Mucosa of descending colon (tissue), 3 donors: ENCODE measurements at places on chromosomes 1 and 21.

DNA sequence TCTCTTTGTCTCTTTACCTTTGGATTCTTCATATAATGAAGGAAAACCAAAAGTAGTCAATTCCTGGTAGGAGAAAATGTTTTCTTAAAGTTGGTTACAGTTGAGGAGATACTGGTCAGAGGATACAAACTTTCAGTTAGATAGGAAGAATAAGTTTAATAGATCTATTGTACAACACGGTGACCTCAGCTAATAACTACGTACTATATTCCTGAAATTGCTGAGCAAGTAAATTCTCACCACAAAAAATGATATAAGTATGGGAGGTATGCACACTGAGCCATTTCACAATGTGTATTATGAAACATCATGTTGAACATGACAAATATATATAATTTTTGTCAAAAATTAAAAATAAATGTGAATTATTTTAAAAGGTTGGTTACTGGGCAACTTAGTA lies 20.4 kb downstream of the SSX2IP start:
- DNase-seq = no peak

- no peak for DNase-seq
Observed at GRCh38 chr1:17562375-17562774, 22.9 kb downstream of the ARHGEF10L start.

DNA sequence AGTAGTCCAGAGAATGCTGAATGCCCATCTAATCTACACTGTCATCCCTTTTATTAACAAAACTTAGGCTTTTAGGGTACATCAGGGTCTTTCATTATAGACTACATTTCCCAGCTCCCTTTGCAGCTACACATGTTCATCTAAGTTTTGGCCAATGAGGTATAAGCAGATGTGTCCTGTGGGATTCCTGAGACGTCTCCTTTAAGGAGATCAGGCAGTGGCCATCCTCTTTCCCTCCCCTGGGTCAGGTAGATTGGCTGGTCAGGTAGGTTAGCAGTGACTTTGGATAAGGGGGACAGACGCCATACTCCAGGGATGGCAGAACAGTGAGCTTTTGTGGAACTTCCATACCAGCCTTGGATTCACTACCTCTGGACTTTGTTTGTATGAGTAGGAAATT lies 188.3 kb downstream of the FGGY start:
- DNase-seq = no peak

DNA sequence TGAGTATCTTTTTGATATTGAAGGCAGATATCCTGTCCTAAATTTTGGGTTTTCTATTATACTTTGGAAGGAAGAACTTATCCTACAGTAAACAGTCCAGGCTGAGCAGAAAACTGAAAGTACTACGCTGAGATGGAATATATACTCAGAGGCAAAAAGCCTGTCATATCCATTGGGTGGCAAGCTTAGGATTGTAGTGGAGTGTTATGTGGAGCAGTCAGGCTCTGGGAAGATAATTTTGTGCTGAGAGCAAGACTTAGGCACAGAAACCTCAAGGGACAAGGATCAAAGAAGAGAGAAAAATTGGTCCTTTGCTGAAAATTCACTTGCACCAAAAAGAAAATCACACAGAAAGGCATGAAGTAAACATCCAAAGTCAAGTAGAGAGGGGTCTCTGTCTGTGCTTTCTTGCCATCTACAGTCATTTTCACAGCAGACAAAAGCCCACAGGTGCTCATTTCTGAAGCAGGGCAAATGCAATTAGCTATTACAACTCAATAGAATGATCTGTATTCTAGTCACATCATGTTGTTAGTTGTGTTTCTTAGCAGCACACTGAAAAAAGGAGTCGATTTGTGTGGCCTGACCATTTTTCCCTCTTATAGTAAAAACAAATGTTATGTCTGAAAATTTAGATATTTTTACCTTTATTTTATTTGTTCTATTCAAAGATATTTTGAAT lies 38.5 kb downstream of the CRB1 start:
- DNase-seq = no peak

DNA sequence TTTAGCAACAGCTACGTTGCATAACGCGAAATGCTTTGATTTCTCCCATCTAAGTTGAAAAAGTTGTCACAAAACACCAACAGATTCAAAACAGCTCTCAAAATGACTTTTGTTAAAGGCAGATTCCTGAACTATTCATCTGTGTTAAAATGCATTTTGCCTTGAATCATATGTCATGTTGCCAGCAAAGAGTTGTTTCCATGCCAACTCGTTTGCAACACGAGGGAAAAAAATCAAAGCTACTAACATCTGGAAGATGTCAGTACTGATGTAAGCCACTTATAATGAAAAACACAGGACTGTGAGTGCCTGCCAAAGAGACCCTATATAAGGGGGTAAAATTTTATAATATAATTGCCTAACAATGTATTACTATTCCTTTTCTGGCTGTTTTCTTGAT lies 182.7 kb upstream of the PTBP2 start:
- DNase-seq = no peak

DNA sequence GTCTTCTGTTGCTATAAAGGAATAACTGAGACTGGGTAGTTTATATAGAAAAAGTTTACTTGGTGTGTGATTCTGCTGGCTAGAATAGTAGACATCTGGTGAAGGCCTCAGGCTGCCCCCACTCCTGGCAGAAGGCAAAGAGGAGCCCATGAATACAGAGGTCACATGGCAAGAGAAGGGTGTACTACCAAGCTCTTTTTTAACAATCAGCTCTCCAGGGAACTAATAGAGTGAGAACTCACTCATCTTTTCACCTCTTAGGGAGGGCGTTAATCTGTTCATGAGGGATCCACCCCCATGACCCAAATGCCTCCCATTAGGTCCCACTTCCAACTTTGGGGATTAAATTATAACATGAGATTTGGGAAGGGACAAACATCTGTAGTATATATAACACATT lies 9.3 kb downstream of the DTL start:
- no peak for DNase-seq

DNA sequence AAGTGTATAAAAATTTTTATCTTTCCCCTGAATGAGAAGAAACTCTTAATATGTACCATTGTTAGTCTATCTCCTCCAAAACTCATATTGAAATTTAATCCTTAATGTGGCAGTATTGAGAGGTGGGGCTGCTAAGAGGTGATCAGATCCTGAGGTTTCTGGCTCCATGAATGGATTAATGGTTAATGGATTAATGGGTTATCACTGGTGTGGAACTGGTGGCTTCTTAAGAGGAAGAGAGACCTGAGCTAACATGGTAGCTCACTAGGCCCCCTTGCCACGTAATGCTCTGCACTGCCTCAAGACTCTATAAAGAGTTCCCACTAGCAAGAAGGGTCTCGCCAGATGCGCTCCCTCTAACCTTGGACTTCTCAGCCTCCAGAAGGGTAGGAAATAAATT lies 70.6 kb upstream of the ZBTB18 start:
- DNase-seq = no peak

- no peak for DNase-seq
Observed at GRCh38 chr1:59804301-59804700, 10.4 kb upstream of the HOOK1 start.

GRCh38 chr1:113217447-113218208 lies 144.6 kb downstream of the LRIG2 start:
- DNase-seq = no peak

DNA sequence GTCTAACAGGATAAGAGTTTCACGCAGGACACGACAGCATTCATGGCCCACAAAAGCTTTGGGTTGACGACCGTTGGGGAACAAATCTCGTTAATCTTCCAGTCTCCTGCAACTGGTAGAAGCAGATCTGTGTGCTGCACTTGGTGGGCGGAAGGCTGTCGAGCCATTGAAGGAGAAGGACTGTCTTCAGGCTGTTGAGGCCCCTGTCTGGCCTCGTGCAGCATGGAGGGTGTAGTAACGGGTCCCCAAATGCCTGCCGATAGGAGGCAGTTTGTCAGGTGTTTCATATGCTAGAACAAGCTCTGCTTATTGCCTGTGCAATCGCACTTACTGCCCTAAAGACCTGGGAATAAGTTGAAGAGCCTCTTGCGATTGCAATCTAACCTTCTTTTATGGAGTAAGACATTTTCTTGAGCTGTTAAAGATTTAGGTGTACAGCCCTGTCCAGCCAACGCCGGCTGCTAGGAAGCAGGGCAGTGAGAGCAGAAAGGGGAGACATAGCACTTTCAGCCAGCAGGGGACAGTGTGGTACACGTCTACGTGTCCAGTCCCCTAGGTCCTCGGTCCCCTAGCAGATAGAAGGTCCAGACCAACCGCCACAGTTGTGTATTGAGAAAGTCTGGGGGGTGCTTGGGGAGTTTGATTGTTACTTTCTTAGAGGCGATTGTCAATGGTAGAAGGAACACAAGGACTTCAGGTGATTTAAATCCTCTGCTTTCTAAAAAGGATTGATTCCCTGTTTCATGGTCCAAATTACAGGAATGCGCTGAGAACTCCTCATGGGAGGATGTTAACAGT lies 102.3 kb upstream of the TMPRSS2 start:
- DNase-seq = peak; percentile 89

- DNase-seq = no peak
Observed at GRCh38 chr1:162951553-162952315, 90.8 kb upstream of the CCDC190 start.

GRCh38 chr1:186819126-186819525 lies 9.6 kb upstream of the PLA2G4A start:
- no peak for DNase-seq

- DNase-seq = no peak
Observed at GRCh38 chr1:33346533-33346926, 25.6 kb upstream of the A3GALT2 start.

DNA sequence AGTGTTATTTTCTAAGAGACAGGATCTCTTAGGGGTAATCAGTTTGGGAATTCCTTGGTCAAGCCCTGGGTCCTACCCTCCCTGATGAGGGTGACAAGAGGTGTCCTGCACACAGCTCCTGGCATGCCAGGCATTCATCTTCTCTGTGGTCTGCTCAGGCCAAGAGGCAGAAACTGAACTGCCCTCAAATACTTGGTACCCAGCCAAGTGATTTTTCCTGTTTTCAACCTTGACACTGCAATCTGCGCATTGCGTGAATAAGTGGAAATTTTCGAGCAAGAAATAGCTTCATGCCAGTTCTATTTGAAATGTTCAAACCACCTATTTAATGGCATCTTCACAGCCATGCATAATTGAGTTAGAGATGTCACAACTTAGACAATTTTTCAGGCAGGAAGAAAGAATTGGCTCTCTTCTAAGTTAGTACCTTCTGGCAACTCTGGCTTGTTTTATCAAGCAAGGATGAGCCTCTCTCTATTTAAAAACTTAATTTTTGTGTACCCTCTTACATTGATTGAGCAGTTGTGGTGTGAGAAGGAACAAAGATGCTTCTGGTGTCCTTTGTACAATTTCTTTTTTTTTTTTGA lies 27.0 kb downstream of the DNM3 start:
- DNase-seq = peak; percentile 3

GRCh38 chr1:26094076-26094669 lies 17.5 kb upstream of the PDIK1L start:
- no peak for DNase-seq

GRCh38 chr1:71210718-71211117 lies 129.9 kb upstream of the ZRANB2 start:
- DNase-seq = no peak

GRCh38 chr1:174995121-174995520 lies 4.6 kb upstream of the CACYBP start:
- DNase-seq = no peak

DNA sequence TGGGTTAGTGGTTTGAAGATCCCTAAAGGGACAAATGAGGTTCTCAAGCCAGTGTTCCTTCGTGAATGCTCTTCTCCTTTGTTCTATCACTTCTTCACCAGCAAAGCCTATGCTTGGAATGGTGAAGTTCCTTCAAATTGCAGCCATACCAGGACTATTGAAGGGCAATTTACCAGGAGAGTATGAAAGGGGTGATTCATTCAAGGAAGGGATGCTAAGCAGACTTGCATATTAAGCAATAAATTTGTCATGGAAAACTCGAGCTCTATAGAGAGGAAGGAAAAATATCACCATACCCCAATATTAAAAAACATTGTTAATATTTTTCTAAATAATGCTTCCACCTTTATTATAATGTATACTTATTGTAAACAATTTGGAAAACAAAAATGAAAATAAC lies 9.3 kb upstream of the TSNAX start:
- DNase-seq = no peak

DNA sequence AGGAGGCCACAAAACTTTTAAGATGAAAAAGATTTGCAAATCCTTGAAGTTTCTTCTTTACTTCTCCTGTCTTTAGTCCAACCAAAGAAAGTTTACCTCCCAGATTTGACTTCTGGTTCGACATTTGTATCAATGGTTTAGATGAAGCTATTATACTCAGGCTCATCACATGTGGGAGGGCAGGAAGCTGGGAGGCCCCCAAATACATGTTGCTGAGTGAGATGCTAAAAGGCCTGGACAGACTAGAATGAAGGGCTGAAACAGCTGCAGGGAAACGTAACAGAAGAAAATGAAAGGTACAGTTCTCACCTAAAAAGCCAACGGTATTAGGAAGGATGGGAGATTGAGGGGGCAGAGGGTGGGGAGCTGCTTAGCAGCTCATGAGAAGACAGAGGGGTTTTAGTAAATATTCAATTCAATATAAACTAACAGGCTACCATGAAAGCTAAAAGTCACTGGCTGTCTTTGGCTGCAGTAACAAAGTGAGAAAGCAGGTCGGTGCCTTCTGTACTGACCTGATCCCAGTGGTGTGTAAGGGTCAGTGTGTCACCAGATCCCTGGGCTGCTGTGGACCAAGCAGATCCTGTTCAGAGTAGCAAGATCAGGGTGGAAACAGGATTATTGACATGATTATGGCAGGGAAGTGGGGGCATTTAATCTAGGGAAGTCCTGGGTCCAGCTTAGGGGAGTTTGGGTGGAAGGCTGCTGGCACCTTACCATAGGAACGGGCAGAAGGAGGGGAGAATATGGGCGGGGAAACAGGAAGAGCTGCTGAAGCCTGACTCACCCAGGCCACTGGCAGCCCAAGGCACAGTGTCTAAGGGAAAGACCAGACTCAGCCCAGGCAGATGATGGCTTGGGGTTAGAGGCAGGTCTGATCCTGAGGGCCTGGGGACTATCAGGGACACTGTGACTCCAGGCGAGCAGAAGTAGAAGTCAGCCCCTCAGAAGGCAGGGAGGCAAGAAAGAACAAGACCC lies 60.4 kb downstream of the KCNN3 start:
- DNase-seq = no peak

GRCh38 chr1:228450200-228450599 lies 33.5 kb upstream of the TRIM17 start:
- DNase-seq = no peak

GRCh38 chr1:89310976-89311375 lies 38.3 kb upstream of the GBP5 start:
- DNase-seq = no peak

DNA sequence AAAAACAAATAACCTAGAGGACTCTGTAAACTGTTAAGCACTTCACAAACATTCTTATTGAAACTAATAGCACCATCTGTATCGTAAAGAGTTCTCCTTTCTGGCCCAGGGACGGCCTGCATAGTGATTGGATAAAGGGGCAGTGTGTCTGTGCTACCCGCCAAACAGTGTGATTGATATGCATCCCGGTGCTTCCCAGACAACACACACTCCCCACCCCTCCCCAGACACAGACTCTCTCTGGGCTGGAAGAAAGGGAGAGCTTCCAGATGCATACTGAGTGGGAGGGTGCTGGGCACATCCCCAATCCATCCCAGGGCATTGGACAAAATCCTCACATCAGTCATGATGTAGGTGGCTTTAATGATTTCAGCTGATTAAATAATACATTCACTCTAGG lies 3.7 kb downstream of the HSD11B1 start:
- DNase-seq = no peak
